ENCODE measurements at places on chromosomes 6 and 20.

GRCh38 chr6:146903451-146903850 lies 300.8 kb upstream of the STXBP5 start:
- DNase-seq = no peak

GRCh38 chr6:53311586-53311935 lies 37.2 kb downstream of the ELOVL5 start:
- DNase-seq = no peak

DNA sequence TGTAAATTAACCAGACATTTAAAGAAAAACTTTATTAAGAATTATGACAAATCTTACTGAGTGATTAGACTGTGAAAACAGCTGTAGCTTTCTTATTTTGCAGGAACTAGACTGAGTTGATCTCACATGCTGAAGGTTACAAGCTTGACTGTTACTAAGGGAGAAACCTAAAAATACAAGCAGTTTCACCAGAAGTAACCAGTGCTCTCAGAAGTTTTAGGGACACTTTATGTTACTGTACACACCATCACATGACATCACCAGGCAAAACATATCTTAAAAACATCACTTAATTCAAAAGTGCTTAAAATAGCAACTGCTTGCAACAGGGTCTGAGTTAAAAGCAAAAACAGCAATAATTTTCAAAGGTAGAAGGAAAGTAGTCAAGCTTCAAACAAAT lies 5.4 kb downstream of the FBXO30 start:
- DNase-seq = no peak

DNA sequence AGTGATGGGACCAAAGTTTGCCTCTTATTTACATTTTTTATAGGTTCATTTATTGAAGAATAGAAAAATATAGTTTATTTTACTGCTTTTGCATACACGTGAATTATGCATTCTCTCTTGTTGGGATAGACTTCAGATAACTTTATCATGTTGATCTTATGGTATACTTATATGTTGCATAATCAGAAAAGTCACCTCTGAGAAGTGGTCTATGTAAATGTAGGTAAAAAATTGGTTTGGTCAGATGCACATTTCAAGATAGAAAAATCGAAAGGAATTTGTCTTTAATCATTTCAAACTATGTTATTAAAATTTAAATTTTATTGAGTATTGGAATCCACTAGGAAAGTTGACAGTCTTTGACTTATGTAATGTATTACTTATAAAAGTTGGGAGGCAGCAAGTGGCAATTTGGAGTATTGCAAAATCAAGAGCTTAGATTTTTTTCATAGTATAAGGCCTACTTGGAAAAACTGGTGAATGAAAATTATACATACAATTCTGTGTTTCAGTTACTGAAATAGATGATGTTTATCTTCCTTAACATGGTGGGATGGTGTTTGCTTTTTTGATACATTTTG lies 2.4 kb downstream of the PHF3 start:
- DNase-seq = no peak

All from coronary artery (tissue), 2 donors.